ENCODE measurements at places on chromosomes 6 and 20.

DNA sequence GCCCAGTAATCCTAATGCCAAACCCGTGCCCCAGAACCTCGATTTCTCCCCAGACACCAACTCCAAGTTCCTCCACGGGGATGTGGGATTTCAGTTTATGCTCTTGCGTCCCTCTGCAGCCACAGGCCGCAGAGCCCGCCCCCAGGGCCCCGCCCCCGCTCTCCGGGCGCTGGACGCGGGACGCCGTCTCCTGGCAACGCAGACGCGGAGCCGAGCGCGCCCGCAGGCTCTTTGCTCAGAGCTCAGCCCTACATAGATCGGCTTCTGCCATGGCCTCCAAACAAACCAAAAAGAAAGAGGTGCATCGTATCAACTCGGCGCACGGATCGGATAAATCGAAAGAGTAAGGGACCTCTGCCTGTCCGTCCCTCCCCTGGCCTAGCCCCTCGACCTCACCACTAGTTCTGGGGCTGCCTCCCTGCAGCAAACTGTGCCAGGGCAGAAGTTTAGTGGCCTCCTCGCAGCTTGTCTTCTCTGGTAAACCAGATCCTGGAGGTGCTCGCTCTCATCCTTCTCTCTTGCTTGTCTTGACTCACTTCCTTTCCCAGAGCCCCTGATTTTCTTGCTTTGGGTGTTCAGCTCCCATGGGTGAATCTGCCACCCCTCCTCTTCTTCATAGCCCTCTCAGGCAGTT, at the start of gene ADGB:
TSS of gene ADGB (plus strand) at position 201 of the 634 bp plus-strand sequence. CDS start at position 270, 69 bp downstream.
- no peak for DNase-seq

GRCh38 chr6:100456141-100456907, 8.4 kb downstream of the SIM1 start:
- DNase-seq: peak; percentile 46

DNA sequence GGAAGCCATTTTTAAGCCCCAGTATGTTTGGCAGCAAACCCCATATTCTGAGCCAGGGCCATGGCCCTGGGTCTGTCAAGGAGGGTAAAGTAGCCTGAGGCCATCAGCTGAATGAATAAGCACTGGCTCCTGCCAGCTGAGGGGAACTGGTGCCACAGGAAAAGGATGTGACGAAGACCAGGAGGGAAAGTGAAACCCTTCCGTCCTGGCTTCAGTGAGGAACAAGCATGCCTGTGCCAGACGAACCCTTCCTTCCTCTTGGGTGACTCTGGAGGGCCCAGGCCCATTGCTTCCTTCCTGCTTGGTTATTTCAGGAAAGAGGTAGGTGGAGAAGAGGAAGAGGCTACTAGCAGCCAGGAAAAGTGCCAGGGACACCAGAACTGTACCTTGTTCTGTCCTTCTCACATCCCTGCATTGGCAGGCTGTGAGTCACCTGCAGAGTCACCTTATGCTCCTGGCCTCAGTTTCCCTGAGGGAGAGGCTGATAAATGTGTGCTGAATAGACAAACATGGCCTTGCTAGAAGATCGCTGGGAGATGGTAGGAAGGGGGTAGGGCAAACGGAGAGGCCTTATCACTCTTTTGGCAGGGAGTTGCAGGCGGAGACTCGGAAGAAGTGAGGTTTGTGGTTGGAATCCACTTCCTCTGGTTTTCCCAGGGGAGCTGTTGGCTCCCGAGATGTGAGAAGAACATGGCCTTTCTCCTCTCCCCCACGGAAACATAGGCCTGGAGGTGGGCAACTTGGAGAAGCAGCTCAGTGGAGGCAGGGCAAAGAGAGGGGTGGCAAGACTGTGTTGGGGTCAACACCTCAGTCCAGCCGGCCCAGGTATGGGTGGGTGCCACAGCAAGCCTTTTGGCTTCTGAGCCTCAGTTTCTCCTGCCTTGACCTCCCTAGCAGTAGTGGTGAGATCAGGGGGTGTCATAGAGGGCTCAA, 37.4 kb downstream of the COX4I2 start:
- DNase-seq: no peak

- no peak for DNase-seq
Measured at GRCh38 chr20:25022680-25023079, 30.1 kb upstream of the APMAP start.

DNA sequence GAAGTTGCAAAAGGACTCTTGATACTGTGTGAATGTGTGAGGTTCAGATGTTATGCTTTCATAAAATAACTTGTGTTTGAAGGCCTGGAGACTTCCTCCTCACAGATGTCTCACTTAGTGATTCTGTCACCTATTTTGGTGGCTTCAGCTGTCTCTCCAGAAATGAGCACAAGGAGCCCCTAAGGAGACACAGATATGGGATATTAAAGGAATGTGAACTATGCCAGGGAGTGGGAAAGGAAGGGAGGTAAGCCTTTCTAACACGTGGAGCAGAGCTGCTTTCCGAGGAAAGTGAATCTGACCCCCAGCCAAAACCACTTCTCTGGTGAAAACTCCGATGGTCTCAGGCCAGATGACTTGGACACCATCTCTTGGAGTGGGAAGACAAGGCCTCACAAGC, 10.5 kb upstream of the FOXO3 start:
- DNase-seq: no peak

GRCh38 chr20:3330046-3330741, 77.3 kb downstream of the DNAAF9 start:
- DNase-seq: no peak

DNA sequence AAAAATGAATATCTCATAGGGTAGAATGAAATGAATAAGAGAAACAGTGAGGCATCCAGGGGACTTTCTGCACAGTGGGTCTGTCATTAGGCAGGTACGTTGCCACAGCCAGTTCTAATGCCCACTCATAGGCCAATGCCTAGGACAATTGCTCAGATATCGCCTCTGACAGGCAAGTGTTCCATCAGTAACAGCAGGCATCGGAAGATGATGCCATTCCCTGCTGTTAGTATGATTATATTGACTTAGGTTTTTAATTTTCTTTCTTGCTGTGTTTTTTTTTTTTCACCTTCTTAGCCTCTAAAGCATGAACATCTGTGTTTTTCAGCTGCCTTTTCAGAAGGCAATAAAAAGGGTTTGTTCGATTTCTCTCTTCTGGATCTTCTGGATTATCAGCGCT, 90.7 kb downstream of the PRL start:
- no peak for DNase-seq

- no peak for DNase-seq
Measured at GRCh38 chr6:111105578-111105977, 18.3 kb downstream of the SLC16A10 start.

GRCh38 chr20:43835944-43836508, 78.6 kb upstream of the TOX2 start:
- DNase-seq: no peak

- peak; percentile 89 for DNase-seq
Measured at GRCh38 chr6:56720882-56721281, 78.2 kb upstream of the DST start.

DNA sequence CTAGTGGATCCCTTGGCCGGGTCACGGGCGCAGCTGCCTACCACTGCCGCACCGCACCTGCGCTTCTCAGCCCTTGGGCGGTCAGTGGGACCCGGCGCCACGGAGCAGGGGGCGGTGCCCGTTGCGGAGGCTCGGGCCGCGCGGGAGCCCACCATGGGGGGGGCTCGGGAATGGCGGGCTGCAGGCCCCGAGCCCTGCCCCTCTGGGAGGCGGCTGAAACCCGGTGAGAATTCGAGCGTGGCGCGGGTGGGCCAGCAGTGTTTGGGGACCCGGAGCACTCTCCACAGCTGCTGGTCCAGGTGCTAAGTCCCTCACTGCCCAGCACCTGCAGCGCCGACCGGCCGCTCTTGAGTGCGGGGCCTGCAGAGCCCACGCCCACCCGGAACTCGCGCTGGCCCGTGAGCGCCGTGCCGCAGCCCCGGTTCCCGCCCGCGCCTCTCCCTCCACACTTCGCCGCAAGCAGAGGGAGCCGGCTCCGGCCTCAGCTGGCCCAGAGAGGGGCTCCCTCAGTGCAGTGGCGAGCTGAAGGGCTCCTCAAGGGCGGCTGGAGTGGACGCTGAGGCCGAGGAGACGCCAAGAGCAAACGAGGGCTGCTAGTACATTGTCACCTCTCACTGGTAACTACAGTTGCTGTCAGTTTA, 120.5 kb upstream of the TMEM170B start:
- no peak for DNase-seq

GRCh38 chr20:16747291-16747811, 807 bp upstream of the OTOR start:
- no peak for DNase-seq

DNA sequence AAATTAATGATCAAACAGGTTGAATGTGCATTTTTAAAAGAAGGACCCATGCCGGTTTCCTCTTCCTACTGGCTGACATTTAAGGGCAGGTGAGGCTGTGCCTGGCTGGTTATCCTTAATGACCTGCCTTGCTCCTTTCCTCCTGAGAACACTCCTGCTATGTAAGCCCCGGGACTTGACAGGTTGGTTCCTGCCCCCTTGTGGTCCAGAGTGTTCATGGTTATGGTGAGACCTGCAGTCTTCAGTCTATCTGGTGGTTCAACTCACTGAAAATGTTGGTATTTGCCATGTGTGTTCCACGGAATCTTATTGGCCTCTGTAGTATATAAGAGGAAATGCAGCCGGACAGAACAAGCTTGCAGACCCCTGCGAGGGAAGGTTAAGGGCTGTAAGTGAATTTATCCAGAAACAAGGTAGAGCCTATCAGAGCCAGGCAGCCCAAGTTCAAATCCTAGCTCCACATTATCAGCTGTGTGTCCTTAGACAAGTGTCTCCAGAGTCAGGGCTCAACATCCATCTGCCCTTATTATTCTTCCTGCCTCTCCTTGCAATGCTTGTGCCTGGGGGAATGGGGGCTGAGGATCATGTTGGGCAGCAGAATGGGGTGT, 5.2 kb upstream of the BPIFA3 start:
- peak; percentile 85 for DNase-seq

- DNase-seq: no peak
Measured at GRCh38 chr20:16220826-16221225, 352.4 kb downstream of the KIF16B start.

DNA sequence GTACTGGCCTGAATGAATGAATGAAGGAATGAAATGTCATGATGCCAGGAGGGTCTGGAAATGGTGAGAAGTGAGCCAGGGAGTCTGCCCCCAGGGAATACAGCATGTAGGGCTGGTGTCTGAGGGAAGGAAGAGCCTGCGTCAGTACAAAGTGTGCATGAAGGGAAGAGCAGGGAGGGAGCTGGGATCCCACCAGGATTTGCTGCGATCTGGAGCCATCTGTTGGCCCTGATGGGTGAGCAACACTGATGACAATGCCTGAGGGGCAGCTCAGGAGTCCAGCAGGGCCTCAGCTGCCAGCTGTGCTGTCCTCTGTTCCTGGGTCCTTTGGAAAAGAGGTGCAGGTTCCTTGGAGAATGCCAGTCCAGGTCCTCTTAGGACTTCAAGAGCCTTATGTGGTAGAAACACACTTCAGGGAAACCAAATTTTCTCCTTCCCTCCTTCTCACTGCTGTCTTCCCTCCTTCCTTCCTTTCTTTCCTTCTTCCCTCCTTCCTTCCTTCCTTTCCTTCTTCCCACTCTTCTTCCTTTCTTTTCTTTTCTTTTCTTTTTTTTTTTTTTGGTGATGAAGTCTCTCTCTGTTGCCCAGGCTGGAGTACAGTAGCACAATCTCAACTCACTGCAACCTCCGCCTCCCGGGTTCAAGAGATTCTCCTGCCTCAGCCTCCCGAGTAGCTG, 11.5 kb downstream of the BPI start:
- DNase-seq: peak; percentile 91

DNA sequence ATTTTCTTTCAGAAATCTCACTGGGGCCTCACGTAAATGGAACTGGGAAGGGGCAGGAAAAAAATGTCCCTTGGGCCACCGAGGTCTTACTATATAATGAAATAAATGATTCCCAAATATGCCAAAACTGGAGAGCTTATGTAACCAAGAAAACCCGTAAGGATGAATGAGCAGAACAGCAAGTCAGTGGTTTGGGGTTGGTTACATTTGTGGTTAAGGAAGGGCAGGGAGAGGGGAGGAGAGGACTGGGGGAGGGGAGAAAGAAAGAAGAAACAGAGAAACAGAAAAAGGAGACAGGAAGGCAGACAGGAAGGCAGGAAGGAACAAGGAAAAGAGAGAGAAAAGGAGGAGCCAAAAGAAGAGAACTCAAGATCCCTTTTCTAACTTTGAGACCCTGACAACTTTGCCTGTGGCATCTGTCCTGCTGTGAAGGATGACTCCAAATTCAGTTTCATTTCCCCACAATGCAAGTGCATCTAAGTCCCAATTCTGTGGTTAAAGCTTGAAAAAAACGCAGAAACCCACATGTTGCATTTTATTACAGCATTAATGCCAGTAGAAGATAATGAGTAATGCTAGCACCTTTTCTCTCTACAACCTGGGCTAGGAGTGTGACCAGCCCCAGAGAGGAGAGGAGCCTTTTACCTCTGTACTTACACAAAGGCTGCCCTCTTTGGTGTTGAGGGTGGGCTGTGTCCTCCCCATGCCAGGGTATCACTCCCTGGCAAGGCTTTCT, 10.8 kb upstream of the ARMC2 start:
- DNase-seq: no peak

DNA sequence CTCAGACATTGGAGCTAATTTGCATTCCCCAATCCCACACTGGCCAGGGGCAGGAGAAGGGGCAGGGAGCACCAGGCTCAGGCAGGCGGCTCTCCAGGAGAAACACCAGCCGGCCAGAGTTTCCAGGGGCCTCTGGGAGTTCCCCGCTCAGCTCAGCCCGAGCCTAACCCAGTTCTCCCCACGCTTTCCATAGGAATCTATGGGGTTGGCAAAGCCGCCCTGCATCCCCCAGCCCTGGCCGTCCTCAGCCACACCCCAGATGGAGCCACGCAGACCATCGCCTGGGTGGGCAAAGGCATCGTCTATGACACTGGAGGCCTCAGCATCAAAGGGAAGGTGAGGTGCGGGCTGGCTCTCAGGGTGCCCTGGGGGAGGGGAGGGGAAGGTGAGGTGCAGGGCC, 8.2 kb downstream of the NPEPL1 start:
- no peak for DNase-seq

DNA sequence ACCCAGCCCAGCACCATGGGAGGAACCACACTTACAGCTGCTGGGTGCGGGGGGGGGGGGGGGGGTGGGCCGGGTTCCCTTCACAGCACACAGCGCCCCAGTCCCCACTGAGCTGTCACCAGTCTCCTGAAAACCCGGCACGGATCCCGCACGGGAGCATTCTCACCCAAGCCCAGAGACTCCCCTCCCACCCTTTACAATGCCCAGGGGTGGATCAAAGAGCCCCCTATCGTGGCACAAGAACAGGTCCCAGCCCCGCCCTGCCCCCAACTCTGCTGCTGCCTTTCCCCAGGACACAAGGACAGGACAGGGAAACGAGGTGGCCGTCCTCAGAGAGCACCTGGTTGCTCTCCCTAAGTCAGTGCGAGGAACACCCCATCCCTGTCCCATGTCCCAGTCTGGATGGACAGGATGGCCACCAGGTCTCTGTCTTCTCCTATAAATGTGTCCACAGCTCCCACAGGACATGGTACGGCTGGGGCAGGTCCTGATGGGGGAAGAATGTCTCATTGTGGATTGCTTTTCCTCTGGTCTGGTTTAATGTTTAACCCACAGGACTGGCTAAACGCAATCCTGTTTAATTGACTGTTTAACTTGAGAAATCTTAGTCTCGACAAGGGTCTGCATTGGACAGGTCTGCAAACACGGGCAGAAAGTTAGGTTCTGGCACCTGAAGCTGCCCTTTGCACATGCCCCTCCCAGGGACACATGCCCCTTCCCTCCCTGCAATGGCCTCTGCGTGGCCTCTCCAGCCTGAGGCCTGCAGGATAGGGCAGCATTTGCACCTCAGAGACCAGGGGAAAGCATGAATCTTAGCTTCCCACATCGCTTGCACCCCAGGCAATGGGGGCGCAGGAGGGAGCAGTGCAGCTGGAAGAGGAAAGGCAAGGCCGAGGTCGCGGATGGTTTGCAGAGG, 45.3 kb downstream of the DACT2 start:
- no peak for DNase-seq

Measured in NCI-H524 (cell line).